ENCODE measurements at places on chromosomes 3 and 15. TPM values are rescaled to one million over a fixed set of nuclear protein-coding genes. Genes with fewer than 3 reads are reported as not detected.

UROC1 gene
- total RNA-seq, result not detected

HAPLN3 gene
- total RNA-seq, result 80.8 TPM

IRAK2 gene
- 3.7 TPM for total RNA-seq

ZBTB47 gene
- total RNA-seq, result 1.3 TPM

GRCh38 chr3:194521510-194522260 lies 34.9 kb upstream of the ATP13A3 start:
- no peaks in the 10 kb centered on the region for H3K36me3 ChIP-seq
- H3K27ac ChIP-seq, result no peak overlapping the region
- no peak for DNase-seq
- no peaks in the 10 kb centered on the region for H3K4me1 ChIP-seq
- no peak overlapping the region for H3K4me3 ChIP-seq

GRCh38 chr3:144770915-144771351 lies 799.3 kb downstream of the DIPK2A start:
- no peak for DNase-seq
- H3K36me3 ChIP-seq, result no peaks in the 10 kb centered on the region
- no peaks in the 10 kb centered on the region for H3K27me3 ChIP-seq

DNA sequence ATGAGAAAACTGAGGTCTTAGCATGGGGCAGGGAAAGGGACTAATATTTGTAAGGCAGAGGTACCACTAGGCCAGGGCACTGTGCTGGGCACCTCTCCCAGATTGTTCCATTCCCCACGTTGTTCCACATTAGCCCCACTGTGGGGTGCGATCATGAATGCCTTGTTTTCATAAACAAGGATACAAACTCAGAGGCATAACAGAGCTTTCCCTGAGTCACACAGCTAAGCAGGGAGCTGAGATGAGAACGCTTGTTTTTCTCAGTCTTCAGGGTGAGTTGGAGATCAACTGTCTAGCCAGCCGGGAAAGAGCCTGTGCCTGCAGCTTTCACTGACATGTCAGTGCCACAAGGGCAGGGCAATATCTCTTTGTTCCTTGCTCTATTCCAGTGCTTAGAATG lies 47.9 kb upstream of the ITGA11 start:
- H3K27ac ChIP-seq, result no peak overlapping the region
- H3K4me3 ChIP-seq, result no peak overlapping the region
- no peak for DNase-seq
- H3K27me3 ChIP-seq, result peaks cover 47% of the 10 kb centered on the region
- no peaks in the 10 kb centered on the region for H3K36me3 ChIP-seq
- peaks cover 3% of the 10 kb centered on the region for H3K4me1 ChIP-seq

- H3K4me3 ChIP-seq, result no peak overlapping the region
- H3K36me3 ChIP-seq, result no peaks in the 10 kb centered on the region
- H3K27ac ChIP-seq, result no peak overlapping the region
- H3K27me3 ChIP-seq, result peaks cover 7% of the 10 kb centered on the region
Observed at GRCh38 chr15:89058876-89059405, 29.3 kb upstream of the ABHD2 start.

GRCh38 chr3:108357042-108357441 lies 60.7 kb downstream of the HHLA2 start:
- H3K4me1 ChIP-seq, result no peaks in the 10 kb centered on the region
- H3K27ac ChIP-seq, result no peak overlapping the region
- H3K27me3 ChIP-seq, result peaks cover 2% of the 10 kb centered on the region
- DNase-seq, result no peak
- peaks cover 27% of the 10 kb centered on the region for H3K36me3 ChIP-seq

GRCh38 chr15:90561344-90562244 lies 31.9 kb downstream of the CRTC3 start:
- H3K4me3 ChIP-seq, result peak overlapping the region; percentile 68
- peaks cover 25% of the 10 kb centered on the region for H3K36me3 ChIP-seq
- H3K27me3 ChIP-seq, result no peaks in the 10 kb centered on the region
- H3K27ac ChIP-seq, result peak overlapping the region; percentile 87

GRCh38 chr15:43204016-43204901 lies 16.6 kb downstream of the EPB42 start:
- H3K27ac ChIP-seq, result no peak overlapping the region
- peaks cover 15% of the 10 kb centered on the region for H3K4me1 ChIP-seq
- DNase-seq, result peak; percentile 57
- peaks cover 3% of the 10 kb centered on the region for H3K36me3 ChIP-seq

DNA sequence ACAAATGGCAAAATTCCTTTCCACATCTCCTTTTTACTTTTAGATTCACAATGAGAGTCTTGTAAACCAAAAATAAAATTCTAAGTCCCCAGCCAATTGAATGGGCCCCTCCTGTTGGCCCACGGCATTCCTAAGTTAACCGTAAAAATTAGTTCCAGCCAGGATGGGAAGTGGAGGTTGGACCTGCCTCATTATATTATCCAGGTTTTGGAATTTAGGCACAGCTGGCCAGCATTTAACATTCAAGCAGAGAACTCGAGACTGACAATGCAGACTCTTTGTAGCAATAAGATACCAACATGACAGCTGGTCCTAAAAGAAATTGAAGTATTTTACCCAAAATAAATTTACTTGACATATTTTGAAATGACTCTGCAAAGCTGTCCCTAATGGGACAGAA lies 321.0 kb upstream of the NAALADL2 start:
- no peak overlapping the region for H3K27ac ChIP-seq
- H3K27me3 ChIP-seq, result no peaks in the 10 kb centered on the region
- H3K4me1 ChIP-seq, result no peaks in the 10 kb centered on the region
- DNase-seq, result no peak

GRCh38 chr15:61137105-61137792 lies 91.9 kb downstream of the RORA start:
- H3K27me3 ChIP-seq, result peaks cover 31% of the 10 kb centered on the region
- peaks cover 2% of the 10 kb centered on the region for H3K4me1 ChIP-seq
- DNase-seq, result no peak
- H3K27ac ChIP-seq, result peak overlapping the region; percentile 2
- H3K4me3 ChIP-seq, result peak overlapping the region; percentile 4

- H3K4me3 ChIP-seq, result peak within 1 kb of the TSS; percentile 61
- H3K27ac ChIP-seq, result no peak within 1 kb of the TSS
- H3K36me3 ChIP-seq, result peaks cover 1% of the 10 kb centered on the region
- H3K4me1 ChIP-seq, result peaks cover 3% of the 10 kb centered on the region
Observed at GRCh38 chr15:79431636-79432344, at the start of gene MINAR1. Gene MINAR1, plus strand, starts transcription at chr15:79432336. Its CDS starts 23,812 bp downstream, at chr15:79456148.

DNA sequence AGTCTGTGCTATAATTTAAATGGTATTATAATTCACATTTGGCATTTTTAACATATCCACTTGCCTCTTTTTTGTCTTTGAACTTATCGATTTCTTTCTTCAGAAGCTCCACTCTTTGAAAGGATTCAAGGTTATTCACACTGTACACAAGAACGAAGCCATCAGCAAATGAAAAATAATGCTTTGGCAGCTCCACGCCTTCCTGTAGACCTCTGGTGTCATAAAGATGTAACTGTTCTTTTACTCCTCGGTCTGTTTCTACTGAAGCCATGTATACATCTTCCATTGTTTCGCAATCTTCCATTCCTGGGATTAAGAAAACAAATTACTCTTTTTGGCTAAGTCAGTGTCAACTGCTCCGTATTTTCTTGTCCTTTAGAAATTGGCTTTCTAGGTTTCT lies 16.0 kb downstream of the NKIRAS1 start:
- no peaks in the 10 kb centered on the region for H3K4me1 ChIP-seq
- H3K4me3 ChIP-seq, result no peak overlapping the region
- H3K27ac ChIP-seq, result no peak overlapping the region
- H3K27me3 ChIP-seq, result no peaks in the 10 kb centered on the region
- DNase-seq, result no peak

GRCh38 chr3:45440131-45440530 lies 51.8 kb downstream of the LARS2 start:
- peaks cover 11% of the 10 kb centered on the region for H3K36me3 ChIP-seq
- no peak overlapping the region for H3K27ac ChIP-seq
- no peak overlapping the region for H3K4me3 ChIP-seq
- peaks cover 10% of the 10 kb centered on the region for H3K4me1 ChIP-seq
- no peaks in the 10 kb centered on the region for H3K27me3 ChIP-seq

- no peaks in the 10 kb centered on the region for H3K4me1 ChIP-seq
- H3K36me3 ChIP-seq, result no peaks in the 10 kb centered on the region
- DNase-seq, result no peak
- no peak overlapping the region for H3K27ac ChIP-seq
- peaks cover 3% of the 10 kb centered on the region for H3K27me3 ChIP-seq
- no peak overlapping the region for H3K4me3 ChIP-seq
Observed at GRCh38 chr3:42438758-42439157, 28.3 kb upstream of the LYZL4 start.

- H3K27me3 ChIP-seq, result no peaks in the 10 kb centered on the region
- no peaks in the 10 kb centered on the region for H3K36me3 ChIP-seq
- no peak for DNase-seq
Observed at GRCh38 chr3:189404024-189404423, 227.2 kb upstream of the TP63 start.

DNA sequence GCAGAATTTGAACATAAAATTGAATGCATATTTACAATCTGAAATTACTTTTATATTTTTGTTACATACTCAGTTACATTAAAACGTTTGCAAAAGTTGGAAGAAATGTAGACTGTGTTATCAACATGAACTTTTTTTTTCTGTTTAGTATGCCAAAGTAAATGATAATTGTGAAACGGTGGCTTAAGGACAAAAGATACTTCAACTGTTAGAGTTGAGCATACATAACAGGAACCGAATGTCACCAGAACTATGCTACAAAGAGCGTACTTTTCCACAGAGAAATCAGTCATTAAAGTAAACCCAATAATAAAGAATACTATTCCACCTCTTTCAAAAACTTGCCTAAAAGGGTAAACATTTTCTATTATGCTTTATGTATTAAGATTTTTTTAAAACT lies 14.3 kb upstream of the DHX36 start:
- no peak overlapping the region for H3K4me3 ChIP-seq
- H3K36me3 ChIP-seq, result no peaks in the 10 kb centered on the region
- peaks cover 7% of the 10 kb centered on the region for H3K27me3 ChIP-seq
- H3K27ac ChIP-seq, result no peak overlapping the region
- DNase-seq, result no peak

- DNase-seq, result no peak
- no peaks in the 10 kb centered on the region for H3K36me3 ChIP-seq
- no peak overlapping the region for H3K4me3 ChIP-seq
- H3K27me3 ChIP-seq, result peaks cover 8% of the 10 kb centered on the region
- H3K4me1 ChIP-seq, result no peaks in the 10 kb centered on the region
- H3K27ac ChIP-seq, result no peak overlapping the region
Observed at GRCh38 chr15:90326441-90326840, 25.6 kb upstream of the ZNF774 start.

- no peak overlapping the region for H3K27ac ChIP-seq
- no peak overlapping the region for H3K4me3 ChIP-seq
- H3K4me1 ChIP-seq, result no peaks in the 10 kb centered on the region
- DNase-seq, result no peak
- H3K36me3 ChIP-seq, result peaks cover under 1% of the 10 kb centered on the region
Observed at GRCh38 chr3:59655418-59656015, 605.7 kb upstream of the CFAP20DC start.

- DNase-seq, result no peak
- no peak overlapping the region for H3K27ac ChIP-seq
- peaks cover 5% of the 10 kb centered on the region for H3K4me1 ChIP-seq
- H3K27me3 ChIP-seq, result no peaks in the 10 kb centered on the region
- H3K36me3 ChIP-seq, result peaks cover 5% of the 10 kb centered on the region
Observed at GRCh38 chr15:89172921-89173320, 48.5 kb downstream of the RLBP1 start.

DNA sequence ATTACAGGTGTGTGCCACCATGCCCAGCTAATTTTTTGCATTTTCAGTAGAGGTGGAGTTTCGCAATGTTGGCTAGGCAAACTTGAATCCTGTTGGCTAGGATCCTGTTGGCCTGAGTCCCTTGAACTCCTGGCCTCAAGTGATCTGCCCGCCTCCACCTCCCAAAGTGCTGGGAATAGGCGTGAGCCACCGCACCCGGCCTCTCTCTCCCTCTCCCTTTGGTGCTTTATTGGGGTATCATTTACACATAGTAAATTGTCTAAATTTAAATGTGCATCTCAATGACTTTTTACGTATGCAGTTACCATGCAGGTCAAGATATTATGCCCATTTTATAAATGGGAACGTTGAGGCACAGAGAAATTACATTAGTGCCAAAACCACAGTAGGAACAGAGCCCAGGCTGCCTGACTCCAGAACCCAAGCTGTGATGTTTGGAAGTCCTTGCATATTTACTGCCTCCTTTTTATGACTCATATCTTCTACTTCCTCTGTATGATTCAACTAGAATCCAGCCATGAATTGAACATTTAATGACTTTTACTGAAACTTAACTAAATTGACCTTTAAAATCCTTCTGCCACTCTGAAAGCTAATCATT lies 34.0 kb upstream of the RPP14 start:
- H3K27me3 ChIP-seq, result no peaks in the 10 kb centered on the region
- DNase-seq, result no peak
- H3K4me1 ChIP-seq, result no peaks in the 10 kb centered on the region
- H3K27ac ChIP-seq, result no peak overlapping the region
- peaks cover 13% of the 10 kb centered on the region for H3K36me3 ChIP-seq

- peaks cover 8% of the 10 kb centered on the region for H3K27me3 ChIP-seq
- H3K4me1 ChIP-seq, result peaks cover 6% of the 10 kb centered on the region
- H3K36me3 ChIP-seq, result no peaks in the 10 kb centered on the region
- no peak overlapping the region for H3K27ac ChIP-seq
Observed at GRCh38 chr15:42046597-42046996, 25.8 kb upstream of the PLA2G4E start.

- H3K36me3 ChIP-seq, result no peaks in the 10 kb centered on the region
- no peak for DNase-seq
- no peak overlapping the region for H3K27ac ChIP-seq
- no peaks in the 10 kb centered on the region for H3K4me1 ChIP-seq
- peaks cover 24% of the 10 kb centered on the region for H3K27me3 ChIP-seq
Observed at GRCh38 chr3:69547461-69547880, 161.6 kb upstream of the FRMD4B start.

DNA sequence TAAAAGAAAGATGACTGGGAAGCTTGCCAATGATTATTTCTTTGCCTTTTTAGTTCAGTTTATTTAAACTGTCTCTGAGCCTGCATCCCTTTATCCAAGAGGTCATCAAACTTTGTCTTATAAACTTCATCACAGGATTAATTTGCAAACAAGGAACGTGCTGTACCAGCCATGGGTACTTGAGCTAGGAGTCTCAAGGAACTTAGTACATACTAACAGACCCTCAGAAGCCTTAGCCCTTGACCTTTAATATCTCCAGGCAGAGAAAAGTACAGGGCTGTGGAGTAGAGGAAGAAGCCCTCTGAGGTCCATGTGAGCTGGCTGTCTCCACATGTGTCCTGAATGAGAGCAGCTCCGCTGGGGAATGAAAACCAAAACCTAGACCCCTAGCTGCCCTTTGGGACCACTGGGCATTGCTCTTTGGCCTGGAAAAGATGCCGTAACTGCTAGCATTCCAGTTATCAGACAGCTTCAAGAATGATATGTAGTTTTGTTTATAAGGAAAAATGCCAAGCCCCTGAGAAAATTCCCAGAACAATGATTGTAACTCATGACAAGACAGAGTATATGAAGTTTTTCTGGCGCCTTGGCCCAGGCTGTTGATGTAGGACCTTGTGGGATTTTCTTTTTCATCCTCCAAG lies 92.1 kb downstream of the ASB7 start:
- no peaks in the 10 kb centered on the region for H3K36me3 ChIP-seq
- no peak overlapping the region for H3K4me3 ChIP-seq
- peaks cover 25% of the 10 kb centered on the region for H3K27me3 ChIP-seq
- H3K4me1 ChIP-seq, result no peaks in the 10 kb centered on the region
- no peak overlapping the region for H3K27ac ChIP-seq

- no peak overlapping the region for H3K27ac ChIP-seq
- H3K4me3 ChIP-seq, result no peak overlapping the region
- H3K36me3 ChIP-seq, result no peaks in the 10 kb centered on the region
Observed at GRCh38 chr3:164352991-164353390, 725.3 kb downstream of the SI start.

Measured in activated naive CD8-positive, alpha-beta T cell treated with anti-CD3 and anti-CD28 coated beads, Interleukin-2, amount 10 ng/mL, durations not matched to agents 7 days and 5 days (primary cell).